ENCODE measurements at places on chromosomes 13 and 19.

- no peak for DNase-seq
Observed at GRCh38 chr13:48398450-48399095, 14.3 kb downstream of the LPAR6 start.

- DNase-seq: no peak
Observed at GRCh38 chr13:98521461-98522247, 55.3 kb downstream of the STK24 start.

DNA sequence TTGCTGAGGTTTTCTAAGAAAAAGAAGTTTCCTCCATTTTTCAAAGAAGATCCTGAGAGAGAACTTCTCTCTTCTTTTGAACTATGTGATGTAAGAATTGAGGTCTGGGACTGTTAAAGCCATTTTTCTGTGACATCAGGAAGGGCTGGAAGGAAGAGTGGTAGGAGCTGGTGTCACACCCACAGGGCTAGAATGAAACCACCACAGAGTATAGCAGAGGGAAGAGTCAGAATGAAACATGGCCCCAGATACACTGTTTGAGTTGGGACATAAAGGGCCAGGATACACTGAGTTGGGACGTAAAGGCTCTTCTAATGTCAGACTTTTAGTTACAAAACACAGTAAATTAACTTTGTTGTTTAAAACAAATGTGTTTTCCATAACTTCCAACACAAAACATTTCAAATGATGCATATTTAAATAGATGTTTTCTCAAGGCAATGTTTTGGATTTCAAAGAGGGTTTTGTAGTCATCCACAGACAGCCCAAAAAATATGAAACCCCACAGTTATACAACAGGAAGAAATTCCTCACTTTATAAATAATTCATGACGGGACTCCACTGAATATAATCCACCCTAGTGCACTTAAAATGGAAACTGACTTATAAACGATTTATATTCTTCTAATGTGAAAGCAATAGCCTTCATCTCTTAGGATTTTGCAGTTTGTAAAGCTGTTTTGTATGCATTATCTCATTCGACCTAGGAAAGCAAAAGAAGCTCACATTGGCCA lies 72.5 kb downstream of the LIG4 start:
- no peak for DNase-seq

DNA sequence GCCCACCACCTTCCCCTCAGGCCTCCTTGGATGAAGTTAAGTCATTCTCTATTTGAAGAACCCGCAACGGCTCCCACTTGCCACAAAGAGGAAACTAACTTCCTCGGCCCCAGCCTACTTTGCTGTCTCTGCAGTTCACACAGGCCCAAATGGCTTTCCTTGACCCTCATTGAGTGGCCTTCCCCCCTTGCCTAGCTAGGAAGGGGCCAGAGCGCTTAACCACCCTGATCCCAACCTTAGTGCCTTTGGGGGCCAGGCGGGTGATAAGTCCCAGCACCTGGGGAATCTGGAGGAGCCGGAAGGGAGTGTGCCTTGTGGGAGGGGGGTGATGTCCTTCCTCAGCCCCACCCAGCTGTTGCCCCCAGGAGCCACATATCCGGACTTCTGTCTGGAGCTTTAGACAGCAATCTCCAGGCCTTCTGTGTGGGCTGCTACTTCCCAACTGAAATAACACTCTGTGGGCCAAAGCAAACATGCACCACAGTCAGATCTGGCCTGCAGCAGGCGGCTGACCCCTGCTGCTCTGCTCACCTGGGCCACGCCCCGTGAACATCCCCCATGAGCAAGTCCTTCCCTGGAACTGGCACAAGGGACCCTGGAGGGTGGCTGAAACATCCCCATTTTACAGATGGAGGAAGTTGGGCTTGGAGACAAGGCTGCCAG lies 10.5 kb downstream of the NECTIN2 start:
- no peak for DNase-seq

DNA sequence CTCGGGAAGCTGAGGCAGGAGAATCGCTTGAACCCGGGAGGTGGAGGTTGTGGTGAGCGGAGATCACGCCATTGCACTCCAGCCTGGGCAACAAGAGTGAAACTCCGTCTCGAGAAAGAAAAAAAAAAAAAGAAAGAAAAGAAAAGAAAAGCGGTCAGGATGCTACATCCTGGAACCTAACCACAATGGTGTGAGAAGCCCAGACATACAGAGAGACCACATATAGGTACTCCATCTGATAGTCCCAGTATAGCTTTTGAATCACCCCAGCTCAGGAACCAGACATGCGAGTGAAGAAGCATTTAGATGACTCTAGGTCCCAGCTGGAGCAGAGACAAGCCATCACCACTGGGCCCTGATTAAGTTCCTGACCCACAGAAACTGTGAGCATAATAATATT lies 3.2 kb downstream of the IFNL1 start:
- no peak for DNase-seq

DNA sequence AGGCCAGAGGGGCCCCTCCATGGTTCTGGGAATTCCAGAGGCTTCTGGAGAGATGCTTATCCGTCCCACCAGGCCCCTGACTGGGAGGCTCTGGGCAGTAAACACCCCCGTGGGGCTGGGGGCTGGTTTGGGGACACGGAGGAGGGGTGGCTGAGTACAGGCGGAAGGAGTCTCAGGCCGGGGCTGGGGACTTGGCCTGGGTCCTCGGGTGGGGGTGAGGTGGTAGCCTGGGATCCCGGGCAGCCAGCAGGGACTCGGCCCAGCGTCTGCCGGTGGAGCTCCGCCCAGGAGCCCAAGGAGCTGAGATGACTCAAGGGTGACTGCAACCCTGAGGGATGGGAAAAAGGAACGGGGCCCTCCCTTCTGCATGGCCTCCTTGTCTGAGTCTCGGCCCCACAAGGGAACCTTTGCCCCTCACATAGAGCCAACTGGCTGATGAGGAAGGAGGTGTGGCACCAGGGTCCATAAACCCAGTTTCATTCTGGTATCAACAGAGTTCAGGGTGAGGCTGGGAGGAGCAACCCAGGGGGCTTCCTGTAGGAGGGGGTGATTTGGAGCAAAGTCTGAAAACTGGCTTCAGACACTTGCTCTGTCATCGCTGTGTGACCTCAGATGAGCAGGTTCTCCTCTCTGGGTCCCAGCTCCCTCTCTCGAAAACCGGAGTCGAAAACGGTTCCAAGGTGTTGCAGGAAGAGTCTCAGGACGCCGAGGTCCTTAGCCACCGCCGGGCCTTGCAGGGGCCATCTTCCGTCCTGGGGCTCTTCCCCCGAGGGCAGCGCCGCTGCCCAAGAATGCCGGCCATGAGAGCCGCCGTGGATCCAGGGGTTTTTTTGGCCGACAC lies 809 bp downstream of the MISP start:
- no peak for DNase-seq

- peak; percentile 46 for DNase-seq
Observed at GRCh38 chr13:38582133-38582532, 104.7 kb upstream of the FREM2 start.

- no peak for DNase-seq
Observed at GRCh38 chr19:3580156-3580934, 4.9 kb upstream of the GIPC3 start.

DNA sequence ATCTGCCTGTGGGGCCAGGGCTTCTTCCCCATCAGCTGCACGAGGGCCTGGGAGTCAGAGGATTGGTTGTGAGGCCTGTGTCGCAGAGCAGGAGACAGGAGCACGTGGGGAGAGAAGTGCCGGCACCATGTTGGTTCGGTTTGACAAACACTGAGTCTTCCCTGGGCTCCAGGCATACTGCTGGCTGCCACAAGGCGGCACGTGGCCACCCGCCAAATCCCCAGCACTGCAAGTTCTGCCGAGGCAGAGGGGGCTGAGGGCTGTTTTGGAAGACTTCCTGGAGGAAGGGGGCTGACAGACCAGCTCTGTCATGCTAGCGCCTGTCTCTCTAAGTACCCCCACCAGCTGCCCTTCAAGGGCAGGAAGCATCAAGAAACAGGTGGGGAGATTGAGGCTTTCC lies 9.5 kb downstream of the SHANK1 start:
- no peak for DNase-seq

DNA sequence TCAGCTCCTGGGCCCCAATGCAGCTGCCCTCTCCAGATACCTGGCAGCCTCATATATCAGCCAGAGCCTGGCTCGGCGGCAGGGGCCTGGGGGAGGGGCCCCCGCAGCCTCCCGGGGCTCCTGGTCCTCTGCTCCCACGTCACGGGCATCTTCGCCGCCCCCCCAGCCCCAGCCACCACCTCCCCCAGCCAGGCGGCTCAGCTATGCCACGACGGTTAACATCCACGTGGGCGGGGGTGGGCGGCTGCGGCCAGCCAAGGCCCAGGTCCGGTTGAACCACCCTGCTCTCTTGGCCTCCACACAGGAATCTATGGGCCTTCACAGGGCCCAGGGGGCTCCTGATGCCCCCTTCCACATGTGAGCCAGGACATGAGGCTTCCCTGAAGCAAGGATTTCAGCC lies 10.8 kb downstream of the RPS16 start:
- no peak for DNase-seq

- peak; percentile 82 for DNase-seq
Observed at GRCh38 chr13:77696006-77696878, 1.2 kb upstream of the SLAIN1 start.

DNA sequence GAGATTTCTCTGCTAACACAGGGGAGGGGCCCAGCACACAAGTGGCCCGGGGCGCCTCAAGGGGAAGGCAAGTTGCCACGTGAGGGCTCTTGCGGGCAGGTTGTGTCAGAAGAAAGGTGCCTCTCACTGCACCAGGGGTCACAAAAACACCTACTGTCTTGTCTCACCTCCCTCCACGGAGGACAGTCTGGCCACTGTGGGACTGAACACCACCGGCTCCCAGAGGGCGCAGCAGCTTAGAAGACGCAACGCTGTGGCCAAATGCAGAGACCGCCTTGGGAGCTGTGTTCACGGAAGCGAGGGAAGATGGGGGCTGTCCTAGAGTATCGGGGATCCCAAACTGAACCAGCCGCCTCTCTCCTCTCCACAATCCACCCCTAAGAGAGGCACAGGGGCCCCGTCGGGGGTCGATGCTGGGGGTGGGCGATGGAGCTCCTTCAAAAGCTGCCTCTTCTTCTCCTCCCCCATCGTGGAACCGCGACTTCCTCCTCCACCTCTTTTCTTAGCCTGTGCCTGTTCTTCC lies 177.5 kb downstream of the FOXO1 start:
- no peak for DNase-seq

- no peak for DNase-seq
Observed at GRCh38 chr13:112928972-112929782, 39.8 kb upstream of the MCF2L start.

DNA sequence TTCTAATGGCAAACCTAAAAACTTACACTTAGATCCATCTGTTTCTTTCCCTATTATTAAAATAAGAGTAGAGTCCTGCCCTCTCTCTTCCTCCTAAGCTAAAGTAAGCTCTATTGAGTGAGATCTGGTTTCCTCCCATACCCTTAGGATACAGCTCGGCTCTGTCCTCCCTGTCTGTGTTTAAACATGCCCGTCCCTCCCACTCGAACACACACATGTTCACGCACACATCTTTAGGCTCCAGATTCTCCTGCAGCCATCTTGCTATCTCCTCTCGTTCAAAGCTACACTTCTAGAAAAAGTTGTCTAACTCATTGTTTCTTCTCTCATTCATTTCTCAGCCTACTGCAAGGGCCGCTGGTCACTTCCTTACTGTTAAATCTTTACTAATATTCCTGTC lies 15.1 kb upstream of the CEBPG start:
- DNase-seq: no peak

DNA sequence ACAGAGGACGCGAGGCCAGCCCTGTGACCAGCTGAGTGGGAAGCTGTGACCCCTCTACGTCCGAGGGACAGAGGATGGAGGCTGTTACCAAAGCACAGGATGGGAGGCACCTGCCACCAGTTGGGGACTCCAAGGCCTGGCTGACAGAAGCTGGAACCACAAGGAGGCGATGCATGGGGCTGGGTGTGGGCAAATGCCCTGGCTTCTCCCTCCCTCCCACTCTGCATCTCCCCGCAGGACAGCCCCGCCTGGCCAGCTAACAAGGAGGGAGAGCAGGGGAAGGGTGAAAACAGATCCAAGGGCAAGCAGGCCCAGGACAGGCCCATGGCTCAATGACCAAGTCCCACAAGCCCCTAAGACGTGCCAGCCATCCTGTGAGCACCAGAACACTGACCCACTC lies 28.6 kb downstream of the AKT2 start:
- no peak for DNase-seq

- no peak for DNase-seq
Observed at GRCh38 chr19:1256646-1257474, 8.5 kb downstream of the MIDN start.

GRCh38 chr19:941292-942132 lies 15.7 kb downstream of the ARID3A start:
- DNase-seq: no peak

DNA sequence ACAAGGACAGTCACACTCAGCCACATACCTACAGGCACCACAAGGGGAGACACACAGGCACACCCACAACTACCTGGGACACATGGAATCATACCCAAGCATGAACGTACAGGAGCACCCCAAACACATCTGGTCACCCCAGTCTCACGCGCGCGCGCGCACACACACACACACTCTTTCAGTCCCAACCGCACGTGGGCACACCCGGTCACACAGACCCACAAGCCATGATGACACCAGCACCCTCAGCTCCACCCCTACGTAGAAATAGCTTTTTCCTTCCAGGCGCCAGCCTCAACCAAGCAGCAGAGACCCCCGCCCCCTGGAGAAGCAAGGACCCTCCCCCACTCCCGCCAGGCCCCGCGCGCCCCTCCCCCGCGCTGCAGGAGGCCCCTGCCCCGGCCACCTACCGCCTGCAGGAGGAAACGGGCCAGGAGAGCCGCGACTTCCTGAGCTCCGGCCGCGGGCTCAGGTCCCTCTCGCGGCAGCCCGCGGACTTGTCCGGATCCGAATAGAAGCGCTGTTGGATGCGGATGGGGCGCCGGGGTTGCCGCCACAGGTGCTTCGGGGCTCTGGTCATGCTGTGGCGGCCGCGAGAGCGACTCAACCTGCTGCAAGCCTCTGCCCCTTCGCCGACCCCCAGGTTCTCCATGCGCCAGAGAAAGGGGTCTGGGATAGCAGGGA lies 6.4 kb upstream of the PDE4C start:
- peak; percentile 65 for DNase-seq

DNA sequence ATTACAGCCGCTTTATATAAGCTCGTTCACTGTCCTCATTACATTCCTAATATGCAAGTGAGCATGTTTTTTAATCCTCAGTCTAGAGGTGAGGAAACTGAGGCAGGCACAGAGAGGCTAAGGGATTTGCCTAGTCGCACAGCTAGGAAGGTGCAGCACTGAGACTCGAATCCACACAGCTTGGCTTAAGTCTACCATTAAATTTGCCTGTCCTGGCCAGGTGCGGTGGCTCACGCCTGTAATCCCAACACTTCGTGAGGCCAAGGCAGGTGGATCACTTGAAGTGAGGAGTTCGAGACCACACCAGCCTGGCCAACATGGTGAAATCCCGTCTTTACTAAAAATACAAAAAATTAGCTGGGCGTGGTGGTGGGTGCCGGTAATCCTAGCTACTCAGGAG lies 8.0 kb downstream of the RPS16 start:
- no peak for DNase-seq
